Stimulated activated CD8-positive, alpha-beta memory T cell treated with anti-CD3 and anti-CD28 coated beads, Interleukin-15, amount 100 ng/mL, for 4 hours (primary cell): ENCODE measurements at places on chromosomes 1 and 21.

GRCh38 chr21:37368541-37369279, 2.1 kb downstream of the DYRK1A start:
- DNase-seq, result no peak

DNA sequence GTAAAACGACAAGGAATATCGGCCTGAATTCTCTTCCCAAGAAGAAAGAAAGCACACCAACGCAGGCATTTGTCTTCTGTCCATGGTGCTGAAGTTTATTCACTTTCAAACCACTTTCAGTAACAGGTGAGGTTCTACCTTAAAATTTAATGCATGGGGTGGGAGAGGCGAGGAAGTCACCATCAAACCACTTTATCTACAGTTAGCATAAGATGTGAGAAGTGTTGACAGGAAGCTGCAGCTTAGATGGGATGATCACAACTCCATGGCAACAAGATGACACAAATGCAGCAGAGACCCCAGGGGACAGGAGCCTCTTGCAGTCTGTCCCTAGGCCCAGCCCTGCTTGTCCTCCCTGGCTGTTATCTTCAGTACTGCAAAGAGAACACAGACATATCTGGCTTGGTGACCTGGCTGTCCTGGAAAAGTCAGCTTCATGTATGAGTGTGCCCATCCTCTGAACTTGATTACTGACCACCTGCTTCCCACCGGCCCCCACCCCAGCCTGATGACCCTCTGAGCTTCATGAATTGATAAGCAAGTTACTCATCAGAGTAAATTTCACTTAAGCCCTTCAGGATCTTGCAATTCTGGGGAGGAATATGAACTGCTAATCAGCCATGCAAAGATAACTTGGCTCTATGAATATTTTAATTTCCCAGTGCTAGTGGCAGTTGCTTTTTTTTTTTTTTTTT, 1.8 kb downstream of the NPPA start:
- DNase-seq, result no peak

DNA sequence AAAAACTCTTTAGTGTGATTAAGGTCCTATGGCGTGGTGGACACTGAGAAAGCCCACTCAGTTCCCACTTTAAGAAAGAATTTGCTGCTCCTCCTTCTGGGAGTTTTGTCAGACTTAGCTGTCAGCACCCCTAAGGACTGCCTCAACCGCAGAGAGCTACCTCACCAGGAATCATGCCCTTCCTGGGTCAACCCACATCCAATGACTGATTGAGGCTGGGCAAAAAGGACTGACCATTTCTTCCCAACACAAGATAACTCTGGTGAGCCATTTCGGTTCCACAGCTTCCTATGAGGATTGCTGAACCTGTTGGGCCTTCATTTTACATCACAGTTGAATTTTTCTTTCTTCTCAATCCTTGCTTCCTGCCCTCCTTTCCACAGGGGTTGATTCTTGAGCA, 197.9 kb downstream of the NCAM2 start:
- DNase-seq, result no peak

- DNase-seq, result no peak
Measured at GRCh38 chr1:9689971-9690381, 38.4 kb downstream of the PIK3CD start.

GRCh38 chr1:85166351-85166750, 34.5 kb downstream of the SYDE2 start:
- DNase-seq, result no peak

GRCh38 chr1:172944931-172945330, 105.8 kb downstream of the TNFSF18 start:
- DNase-seq, result no peak

- no peak for DNase-seq
Measured at GRCh38 chr1:42379794-42380585, 602 bp upstream of the RIMKLA start.
